ENCODE measurements at places on chromosomes 5 and 9.

- no peak for DNase-seq
Observed at GRCh38 chr5:74199436-74200210, 440.9 kb downstream of the ENC1 start.

GRCh38 chr9:35350827-35351549, 138.9 kb upstream of the RUSC2 start:
- no peak for DNase-seq

- DNase-seq: no peak
Observed at GRCh38 chr9:4365055-4365454, 65.2 kb upstream of the GLIS3 start.

- no peak for DNase-seq
Observed at GRCh38 chr5:72246954-72247442, 73.0 kb downstream of the MRPS27 start.

- DNase-seq: no peak
Observed at GRCh38 chr5:81719743-81720345, 31.1 kb downstream of the SSBP2 start.

GRCh38 chr5:36152324-36153297, 700 bp downstream of the SKP2 start:
- no peak for DNase-seq

Data from Right ventricle myocardium superior (tissue), 1 donor.